Left kidney (tissue), 8 donors: ENCODE measurements at places on chromosomes 13 and 19. TPM values are rescaled to one million over a fixed set of nuclear protein-coding genes. Genes with fewer than 3 reads are reported as not detected.

Gene BLVRB
- 26.7 TPM for polyA plus RNA-seq

Gene LILRB3
- 0.76 TPM for polyA plus RNA-seq

Gene SMIM17
- 2.4 TPM for polyA plus RNA-seq

Gene ZNF549
- 20.9 TPM for polyA plus RNA-seq

Gene PEAK3
- not detected for polyA plus RNA-seq

Gene C1QTNF9B
- polyA plus RNA-seq: 1.4 TPM

Gene MYBPC2
- 1.5 TPM for polyA plus RNA-seq

Gene NKPD1
- polyA plus RNA-seq: 0.17 TPM

Gene SLC15A1
- polyA plus RNA-seq: 16.8 TPM

Gene KIR3DL1
- not detected for polyA plus RNA-seq

Gene LILRA1
- 0.32 TPM for polyA plus RNA-seq

DNA sequence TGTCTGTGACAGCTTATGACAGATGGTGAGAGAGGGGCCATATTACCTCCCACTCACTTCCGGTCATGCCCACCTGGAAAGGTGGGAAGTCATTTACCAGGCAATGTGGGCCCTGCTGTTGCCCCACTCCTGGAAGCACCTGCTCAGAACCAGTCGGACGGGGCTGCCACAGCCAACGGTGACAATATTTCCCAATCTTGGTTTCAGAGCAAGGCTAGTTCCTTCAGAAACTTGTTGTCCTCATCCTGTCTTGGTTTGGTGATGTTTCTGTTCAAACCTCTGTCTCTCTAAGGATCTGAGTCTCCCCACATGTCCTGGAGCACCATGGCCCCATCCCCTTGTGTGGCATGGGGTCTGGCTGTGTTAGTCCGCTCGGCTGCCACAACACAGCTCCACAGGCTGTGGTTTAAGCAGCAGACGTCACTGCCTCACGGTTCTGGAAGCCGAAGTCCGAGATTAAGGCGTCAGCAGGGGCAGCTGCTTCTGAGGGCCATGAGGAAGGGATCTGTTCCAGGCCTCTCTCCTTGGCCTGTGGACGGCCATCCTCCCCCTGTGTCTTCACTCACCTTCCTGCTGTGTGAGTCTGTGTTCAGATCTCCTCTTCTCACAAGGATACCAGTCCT, 31.5 kb upstream of the SLC15A1 start:
- no peak for DNase-seq

DNA sequence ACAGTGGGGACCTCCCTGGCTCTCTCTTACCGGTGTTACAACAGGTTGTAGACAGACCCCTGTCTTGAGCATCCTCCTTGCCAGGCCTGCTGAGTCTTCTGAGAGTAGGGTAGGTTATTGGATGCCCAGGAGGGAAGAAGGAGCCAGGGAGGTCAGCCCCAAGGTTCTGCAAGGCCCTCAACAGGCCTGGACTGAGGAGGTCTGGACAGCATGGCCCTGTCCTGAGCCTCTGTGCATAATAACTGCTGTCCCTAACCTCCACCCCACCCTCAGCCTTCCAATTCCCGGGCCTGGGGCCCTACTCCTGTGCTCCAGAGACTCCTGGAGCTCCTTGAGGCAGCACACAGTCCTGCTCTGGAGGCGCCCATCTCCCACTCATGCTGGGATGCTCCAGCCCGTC, 336 bp downstream of the CD22 start:
- DNase-seq: no peak

GRCh38 chr19:524062-524674, 7.4 kb upstream of the CDC34 start:
- no peak for DNase-seq

GRCh38 chr19:12229990-12230389, 64.7 kb downstream of the ZNF44 start:
- no peak for DNase-seq

- no peak for DNase-seq
These were observed 3.5 kb upstream of the ZNF358 start for GRCh38 chr19:7512400-7512851.

DNA sequence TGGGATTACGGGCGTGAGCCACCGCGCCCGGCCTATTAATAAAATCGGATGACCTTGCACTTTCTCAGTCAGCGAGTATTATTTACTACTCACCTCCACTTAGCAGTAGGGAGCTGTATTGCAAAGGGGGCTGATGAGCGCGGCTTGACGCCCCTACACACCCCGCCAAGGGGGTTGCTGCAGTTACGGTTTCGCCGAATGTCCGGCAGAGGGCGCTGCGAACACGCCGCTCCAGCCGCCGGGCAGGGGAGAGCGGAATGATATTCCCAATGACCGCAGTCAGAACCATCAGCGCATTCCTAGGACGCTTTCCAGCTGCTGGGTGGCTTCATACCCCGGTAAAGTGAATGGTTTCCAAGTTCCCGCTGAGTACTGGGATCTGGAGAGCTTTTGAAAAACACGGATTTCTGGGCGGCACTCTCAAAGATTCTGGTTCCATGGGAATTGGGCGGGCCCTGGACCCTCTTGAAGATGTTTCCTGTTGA, 30.0 kb upstream of the TPT1 start:
- peak; percentile 75 for DNase-seq

- DNase-seq: peak; percentile 60
These were observed 870 bp downstream of the ZNF44 start for GRCh38 chr19:12293777-12294248.

DNA sequence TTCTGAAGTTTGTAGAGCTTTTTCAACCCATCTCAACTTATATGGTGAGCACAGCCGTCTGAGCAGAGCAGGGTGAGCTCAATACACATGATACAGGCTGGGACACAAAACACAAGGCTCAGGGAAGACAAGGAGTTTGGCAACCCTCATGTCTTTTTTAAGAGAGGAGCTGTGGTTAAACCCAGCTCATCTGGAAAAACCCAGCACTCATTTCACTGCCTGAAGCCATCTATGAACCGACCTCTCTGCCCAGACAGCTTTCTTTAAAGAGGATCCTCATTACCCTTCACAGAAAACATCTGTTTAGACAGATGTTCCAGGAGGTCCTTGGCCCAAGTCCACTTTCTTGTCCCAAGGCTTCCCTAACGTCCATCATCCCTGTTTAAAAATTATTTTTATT, 170.0 kb upstream of the TSHZ3 start:
- DNase-seq: no peak

- no peak for DNase-seq
These were observed 24.1 kb upstream of the NDFIP2 start for GRCh38 chr13:79456656-79457365.

DNA sequence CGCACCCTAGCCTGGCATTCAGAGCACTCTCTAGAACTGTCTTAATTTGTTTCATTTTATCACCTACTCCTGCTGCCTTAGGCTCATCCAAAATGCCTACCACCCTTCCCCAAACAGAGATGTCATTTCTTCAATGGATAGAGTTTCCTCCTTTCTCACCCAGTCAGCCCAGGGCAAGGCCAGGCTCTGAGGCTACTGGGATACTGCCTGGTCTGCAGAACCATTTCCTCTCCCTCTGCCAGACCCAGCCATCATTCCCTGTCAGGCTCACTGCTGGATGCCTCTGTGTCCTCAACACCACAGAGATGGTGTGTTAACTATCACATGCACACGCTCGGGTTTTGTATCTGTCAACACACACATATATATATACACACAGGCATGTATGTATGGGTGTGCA, 47.2 kb downstream of the C13orf42 start:
- no peak for DNase-seq

DNA sequence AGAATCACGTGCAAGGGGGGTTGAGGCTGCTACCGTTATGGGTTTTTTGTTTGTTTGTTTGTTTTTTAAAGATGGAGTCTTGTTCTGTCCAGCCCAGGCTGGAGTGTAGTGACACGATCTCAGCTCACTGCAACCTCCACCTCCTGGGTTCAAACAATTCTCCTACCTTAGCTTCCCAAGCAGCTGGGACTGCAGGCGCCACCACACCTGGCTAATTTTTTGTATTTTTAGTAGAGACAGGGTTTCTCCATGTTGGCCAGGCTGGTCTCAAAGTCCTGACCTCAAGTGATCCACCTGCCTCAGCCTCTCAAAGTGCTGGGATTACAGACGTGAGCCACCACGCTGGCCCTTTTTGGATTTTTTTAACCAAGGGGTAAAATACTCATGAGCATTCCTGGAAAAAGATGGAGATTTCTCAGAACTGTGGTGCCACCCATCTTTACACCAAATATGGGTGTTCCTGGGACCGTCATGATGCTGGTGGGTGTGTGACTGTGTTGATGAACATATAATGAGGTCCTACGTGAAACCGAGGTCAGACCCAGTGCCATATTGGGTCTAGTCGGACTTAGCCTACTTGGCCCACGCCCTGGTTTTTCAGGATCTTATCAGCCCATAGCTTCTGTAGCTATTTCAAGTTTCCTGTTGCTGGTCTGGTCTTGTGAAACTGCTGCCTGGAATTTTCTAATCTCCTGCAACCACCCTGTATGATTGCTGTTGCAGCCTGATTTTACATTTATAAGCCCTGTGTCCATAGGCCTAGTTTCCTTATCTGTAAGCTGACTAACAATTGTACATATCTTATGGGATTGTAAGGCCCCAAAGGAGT, 6.2 kb downstream of the PPP1R15A start:
- DNase-seq: no peak

DNA sequence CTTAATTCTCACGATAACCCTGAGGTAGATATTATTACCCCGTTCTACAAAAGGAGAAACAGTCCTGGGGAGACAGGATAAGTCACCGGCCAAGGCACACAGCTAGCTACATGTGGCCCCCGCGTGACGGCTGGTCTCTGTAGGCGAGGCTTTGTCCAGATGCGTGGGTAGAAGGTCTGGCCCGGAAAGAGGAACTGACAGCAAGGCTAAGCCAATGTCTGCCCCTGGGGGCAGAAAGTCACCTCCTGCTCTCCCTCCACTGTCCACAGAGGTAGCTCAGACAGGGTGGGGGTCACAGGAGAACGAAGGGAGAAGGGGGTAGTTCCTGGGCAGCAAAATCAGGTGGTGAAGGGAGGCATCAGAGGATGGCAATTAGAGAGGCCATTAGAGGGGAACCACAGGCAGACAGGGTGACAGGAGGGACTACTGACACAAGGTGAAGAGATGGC, 1.8 kb downstream of the APOC4 start:
- DNase-seq: no peak

DNA sequence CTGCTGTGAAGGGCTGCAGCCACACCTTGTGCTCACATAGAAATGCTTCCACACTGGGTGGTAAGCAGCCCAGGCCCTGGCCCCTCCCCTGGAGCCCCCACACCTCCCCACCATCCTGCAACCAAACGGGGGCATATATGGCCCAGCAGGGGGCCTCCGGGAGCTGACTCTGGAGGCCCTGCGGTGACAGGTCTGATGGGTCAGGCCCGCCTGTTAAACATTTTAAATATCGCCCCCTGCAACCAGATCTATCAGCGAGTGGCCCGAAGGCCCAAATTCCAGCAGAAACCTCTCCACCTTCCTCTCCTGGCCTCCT, 48.0 kb upstream of the KATNAL1 start:
- peak; percentile 39 for DNase-seq

DNA sequence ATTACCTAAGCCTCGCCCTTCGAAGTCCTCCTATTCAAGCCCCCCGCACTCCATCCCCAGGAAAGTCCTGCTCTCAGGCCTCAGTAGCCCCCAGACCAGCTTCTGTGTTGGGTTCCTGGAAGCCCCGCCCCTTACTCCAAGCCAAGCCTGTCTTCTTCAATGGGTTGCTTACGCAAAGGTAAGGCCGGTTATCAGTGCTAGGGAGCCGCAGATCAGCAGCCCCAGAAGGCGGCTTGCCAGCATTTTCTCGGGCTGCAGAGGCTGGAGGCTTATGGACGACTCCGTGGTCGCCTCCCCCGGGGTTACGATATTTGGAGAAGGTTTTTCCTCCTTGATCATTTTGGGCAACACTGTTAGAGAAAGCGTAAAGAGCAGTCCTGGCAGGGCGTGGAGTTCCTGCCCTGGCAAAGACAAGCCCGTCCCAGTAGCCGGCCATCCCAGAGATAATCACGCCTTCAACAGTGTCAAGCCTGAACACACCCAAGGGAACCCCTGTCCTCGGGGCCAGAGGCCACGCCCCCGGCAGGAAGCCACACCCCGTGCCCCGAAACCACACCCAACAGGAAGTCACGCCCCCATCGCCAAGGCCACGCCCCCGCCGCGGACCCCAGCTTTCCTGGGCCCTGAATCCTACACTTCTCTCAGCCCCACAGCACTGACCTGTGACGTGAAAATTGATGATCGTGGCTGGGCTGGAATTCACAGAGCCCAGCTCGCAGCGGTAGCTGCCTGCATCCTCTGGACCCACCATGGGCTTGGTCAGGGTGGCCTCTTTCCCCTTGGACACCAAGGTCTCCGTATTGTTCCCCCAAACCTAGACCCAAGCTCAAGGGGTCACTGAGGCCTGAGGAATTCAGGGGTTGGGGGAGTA, 954 bp upstream of the RASIP1 start:
- DNase-seq: no peak

DNA sequence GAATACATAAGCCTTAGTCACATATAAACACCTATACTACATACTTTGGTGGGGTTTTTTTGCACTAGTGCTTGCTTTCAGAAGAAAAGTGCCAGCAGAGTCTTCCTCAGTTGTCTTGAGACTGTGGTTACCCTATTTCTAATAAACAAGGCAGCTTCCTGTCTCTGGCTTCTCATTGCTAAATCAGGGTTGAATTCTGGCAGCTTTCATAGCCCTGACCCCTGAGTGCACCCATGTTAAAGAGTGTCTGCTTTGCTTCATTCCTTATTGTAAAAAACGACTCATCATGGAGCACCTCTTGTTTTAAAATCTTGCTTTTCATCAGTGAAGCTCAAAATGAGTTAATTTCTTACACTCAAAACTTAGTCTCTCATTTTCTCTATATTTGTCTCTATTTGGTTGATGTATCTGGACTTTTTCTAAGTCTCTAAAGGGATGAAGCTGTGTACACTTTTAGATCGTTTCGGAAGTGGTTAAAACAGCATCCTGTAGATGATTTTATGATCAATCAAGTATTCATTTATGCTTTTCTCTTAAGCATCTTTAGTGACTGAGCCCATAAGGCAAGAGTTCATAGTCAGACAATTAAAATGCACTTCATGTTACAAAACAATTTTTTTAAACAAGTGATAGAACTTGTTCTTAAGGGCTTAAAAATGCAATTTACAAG, 72.1 kb downstream of the KLF12 start:
- no peak for DNase-seq

DNA sequence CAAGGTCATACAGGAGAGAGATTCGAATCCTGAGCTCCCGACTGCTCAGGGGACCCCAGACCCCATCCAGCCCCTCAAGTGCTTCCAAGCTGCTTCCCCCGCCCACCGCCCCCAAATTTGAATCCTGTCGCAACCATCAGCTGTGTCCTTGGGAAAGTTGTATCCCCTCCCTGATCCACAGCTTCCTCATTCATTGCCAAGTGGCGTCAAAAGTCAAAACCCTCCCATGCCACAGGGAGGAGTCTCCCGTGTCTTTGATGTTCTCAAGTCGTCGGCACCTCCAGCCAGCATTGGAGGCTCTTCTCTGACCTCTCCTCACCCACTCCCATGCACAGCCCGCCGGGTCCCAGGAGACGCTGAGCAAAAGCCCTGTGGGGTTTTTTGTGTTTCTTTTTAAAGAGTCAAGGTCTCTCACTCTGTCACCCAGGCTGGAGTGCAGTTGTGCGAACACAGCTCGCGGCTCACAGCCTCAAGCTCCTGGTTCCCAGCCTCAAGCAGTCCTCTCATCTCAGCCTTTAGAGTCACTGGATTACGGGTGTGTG, 2.8 kb upstream of the IFI30 start:
- DNase-seq: no peak

GRCh38 chr19:18091217-18091608, 4.5 kb upstream of the IL12RB1 start:
- DNase-seq: no peak
